ENCODE measurements at places on chromosomes 3 and 15. TPM values are rescaled to one million over a fixed set of nuclear protein-coding genes. Genes with fewer than 3 reads are reported as not detected.

The CAPN3 gene
- 37.0 TPM for total RNA-seq

DNA sequence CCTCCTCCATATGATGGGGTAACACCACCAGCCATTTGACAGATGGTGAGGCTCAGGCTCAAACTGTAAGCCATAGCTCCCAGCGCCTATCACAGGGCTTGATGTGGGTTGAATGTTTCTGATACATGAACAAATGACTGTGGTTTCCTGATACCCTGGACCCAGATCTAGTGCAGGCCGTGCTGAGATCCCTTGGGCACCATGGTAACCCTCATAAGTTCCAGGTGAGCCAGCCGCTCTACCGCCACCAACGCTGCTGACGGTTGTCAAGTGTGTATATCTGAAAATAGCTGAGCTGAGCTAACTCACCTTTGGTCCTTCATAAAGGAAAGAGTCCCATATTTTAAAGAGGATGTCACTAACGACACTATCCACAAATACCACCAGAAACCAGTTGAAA, 74.5 kb downstream of the TBC1D2B start:
- DNase-seq = no peak

The SCN11A gene
- not detected for total RNA-seq

GRCh38 chr15:97200161-97200560, 760.3 kb upstream of the ARRDC4 start:
- no peak for DNase-seq

GRCh38 chr15:52337198-52337853, 41.7 kb upstream of the MYO5C start:
- no peak for DNase-seq

DNA sequence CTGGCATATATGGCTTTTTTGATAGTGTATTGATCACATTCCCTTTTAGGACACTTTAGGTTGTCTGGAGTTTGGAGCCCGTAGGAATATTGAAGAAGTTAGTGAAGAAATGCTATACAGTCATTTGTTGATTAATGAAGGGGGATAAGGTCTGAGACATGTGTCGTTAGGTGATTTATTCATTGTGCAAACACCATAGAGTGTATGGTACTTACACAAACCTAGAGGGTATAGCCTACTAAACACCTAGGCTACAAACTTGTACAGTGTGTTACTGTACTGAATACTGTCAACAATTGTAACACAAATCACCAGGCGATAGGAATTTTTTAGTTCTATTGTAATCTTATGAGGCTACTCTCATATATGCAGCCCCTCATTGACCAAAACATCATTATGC, 3.3 kb downstream of the TPM1 start:
- no peak for DNase-seq

DNA sequence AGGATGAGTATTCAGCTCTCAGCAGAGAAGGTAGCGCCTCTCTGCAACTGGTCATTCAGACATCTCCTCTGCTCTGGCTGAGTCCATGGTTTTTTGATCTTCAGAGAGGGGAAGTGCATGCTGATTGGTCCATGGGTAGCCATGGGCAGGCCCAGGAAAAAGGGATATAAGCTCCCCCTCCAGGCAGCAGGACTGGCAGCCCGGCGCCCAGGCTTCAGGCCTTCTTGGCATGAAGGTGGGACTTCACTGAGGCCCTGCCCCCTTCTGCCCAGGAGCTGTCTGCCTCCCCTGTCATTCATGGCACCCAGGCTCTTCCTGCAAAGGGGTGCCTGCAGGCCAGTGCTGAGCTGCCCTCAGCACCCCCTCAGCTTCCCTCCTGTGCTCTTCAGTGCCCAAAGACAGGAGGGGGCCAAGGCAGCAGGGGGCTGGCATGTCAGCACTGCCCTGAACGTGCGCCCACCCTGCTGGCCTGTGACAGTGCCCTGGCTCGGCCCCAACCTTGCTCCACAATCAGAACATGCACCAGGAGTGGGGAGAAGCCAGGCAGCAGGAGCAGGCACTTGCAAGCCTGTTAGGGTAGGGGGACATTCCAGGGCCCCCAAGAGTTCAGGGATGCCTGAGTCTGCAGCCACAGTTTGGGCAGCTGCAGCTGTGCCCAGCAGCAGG, 13.8 kb upstream of the NR1I2 start:
- DNase-seq = no peak

DNA sequence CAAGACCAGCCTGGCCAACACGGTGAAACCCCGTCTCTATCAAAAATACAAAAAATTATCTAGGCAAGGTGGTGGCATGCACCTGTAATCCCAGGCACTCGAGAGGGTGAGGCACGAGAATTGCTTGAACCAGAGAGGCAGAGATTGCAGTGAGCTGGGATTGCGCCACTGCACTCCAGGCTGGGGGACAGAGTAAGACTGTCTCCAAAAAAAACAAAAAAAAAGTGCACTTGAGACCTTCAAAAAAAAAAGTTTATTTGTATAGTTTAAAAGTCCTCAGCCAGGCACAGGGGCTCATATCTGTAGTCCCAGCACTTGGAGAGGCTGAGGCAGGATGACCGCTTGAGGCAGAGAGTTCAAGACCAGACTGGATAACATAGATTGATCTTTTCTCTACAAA, 2.1 kb downstream of the PBRM1 start:
- no peak for DNase-seq

DNA sequence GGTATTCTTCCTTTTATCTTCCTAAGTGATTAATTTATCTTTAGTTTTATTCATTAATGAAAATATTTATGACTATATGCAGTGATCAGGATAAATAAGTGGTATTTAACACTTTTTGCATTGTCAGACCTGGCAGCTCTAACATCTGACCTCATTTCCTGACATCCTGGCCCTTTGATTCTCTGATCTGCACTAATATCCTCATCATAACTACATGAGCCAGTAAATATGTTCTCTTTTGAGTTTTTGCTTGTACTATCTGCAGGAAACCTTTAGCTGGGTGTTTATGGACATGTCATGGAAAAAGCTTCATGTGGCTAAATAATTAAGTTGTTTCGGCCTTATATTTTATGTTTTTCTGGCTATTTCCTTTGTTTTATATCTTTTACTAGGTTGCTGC, 10.5 kb downstream of the NKTR start:
- no peak for DNase-seq

DNA sequence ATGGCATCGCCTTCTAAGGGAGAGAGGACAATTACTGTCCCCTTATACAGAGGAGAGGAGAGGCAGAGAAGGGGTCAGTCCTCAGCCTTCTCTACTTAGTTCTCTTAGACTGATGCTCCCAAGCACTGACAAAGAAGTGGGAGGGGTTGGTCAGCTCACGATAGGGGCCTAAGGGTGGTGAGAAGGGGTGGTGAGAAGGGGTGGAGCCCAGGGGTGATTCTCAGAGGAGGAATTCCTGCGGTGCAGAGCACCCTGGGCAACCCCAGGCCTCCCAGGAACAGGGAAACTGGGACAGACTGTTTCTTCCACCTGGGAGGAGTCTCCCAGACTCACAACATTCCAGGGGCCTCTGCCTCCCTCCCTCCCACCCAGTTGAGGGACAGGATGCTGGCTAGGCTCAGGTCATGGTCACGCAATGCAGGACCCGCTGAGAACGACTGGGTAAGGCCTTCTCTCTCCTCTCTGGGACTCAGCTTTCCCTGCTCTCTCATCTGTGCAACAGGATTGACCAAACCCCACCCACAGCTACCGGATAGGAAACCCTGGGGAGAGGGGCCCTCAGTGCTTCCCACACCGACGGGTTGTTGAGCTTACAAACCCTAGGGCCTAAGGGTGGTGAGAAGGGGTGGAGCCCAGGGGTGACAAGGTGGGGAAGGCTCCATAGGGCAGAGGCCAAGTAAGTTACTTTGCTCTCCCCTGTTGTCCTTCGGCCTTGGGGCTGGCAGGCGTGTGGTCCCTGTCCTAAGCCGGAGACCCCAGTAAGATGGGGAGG, 1.5 kb downstream of the TPRA1 start:
- DNase-seq = no peak

DNA sequence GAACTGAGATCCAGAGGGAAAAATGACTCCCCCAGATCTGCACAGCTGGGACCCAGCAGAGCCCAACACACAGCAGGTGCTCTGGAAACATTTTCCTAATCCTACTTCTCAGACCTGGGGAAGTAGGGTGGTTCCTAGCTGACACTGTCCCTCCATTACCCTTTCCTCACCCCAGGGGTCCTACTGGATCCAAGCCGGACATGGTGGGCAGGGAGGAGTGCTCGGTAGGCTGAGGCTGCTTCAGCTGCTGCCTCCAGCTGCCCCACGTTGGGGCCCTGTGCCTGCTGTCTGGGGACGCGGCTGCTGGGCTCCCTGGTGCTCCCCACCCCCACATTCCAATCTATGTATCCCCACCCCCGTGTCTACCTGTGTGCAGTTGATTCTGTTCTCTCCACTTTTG, 29.8 kb upstream of the SLC6A6 start:
- DNase-seq = no peak

DNA sequence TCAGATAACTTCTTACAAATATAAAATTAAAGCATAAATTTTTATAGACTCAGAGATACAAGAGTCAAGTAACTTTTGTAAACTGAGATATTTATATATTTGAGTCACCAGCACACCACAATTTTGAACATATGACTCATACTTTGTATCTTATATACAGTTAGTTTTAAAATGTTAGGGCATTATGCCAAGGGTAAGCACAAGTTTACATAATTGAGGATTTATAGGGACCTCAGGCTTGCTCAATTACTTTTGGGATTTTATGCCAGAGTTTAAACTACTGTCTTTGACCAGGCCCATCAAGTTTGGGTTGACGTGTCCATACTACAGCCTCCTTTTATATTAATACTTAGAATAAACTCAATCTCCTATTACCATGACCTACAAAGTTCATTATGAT, 7.4 kb upstream of the FGF7 start:
- no peak for DNase-seq

The CADM2 gene
- total RNA-seq = 1.8 TPM

GRCh38 chr3:151034303-151034702, 51.2 kb upstream of the MED12L start:
- no peak for DNase-seq

- DNase-seq = no peak
Observed at GRCh38 chr3:101084404-101084803, 91.2 kb upstream of the ABI3BP start.

The TNFAIP8L3 gene
- total RNA-seq = 42.0 TPM

- DNase-seq = no peak
Observed at GRCh38 chr15:23422946-23423708, 23.9 kb downstream of the GOLGA6L2 start.

The CGNL1 gene
- 33.5 TPM for total RNA-seq

- DNase-seq = no peak
Observed at GRCh38 chr3:190175490-190175889, 54.8 kb upstream of the P3H2 start.

DNA sequence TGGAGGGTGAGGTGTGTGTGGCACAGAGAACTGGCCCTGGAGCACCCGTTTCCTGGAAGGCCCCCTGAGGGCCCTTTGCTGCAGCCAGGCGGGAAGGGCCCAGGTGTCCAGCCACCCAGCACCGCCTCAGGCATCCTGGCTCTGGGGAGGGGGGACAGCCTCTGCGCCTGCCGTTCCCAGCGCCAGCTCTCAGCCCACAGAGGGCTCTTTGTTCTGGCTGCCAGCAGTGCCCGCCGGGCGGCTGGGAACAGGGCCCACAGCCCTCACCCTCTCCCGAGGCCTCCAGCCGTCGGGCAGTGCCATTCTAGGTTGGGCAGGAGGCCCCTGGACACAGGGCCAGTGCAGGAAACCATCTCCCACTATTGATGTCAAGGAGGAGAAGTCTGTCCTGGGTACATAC, 8.3 kb downstream of the SLC38A3 start:
- DNase-seq = no peak

GRCh38 chr3:44228900-44229299, 12.8 kb upstream of the TOPAZ1 start:
- no peak for DNase-seq

The AGBL1 gene
- not detected for total RNA-seq

- no peak for DNase-seq
Observed at GRCh38 chr3:197151580-197151979, 122.0 kb upstream of the MELTF start.

The CXCR6 gene
- total RNA-seq = 2.2 TPM

- no peak for DNase-seq
Observed at GRCh38 chr15:83322061-83322460, 37.6 kb upstream of the BNC1 start.

DNA sequence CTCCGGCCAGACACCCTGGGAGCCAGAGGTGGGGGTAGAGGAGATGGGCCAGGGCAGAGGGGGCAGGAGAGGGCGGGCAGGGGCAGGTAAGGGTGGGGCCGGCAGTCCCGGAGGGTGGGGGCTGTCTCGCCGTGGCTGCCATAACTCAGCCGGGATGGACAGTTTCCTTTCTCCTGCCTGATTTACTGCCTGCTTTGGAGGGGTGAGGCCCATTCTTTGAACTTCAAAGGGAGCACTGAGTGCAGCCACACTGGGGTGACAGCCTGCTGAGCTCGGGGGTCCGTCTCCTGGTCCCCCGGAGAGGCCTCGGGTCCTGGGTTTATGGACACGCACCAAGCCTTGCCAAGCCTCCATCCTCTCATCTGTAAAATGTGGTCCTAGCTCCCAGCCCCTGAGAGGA, 135.4 kb downstream of the FBLN2 start:
- no peak for DNase-seq

The TMEM44 gene
- 11.5 TPM for total RNA-seq

DNA sequence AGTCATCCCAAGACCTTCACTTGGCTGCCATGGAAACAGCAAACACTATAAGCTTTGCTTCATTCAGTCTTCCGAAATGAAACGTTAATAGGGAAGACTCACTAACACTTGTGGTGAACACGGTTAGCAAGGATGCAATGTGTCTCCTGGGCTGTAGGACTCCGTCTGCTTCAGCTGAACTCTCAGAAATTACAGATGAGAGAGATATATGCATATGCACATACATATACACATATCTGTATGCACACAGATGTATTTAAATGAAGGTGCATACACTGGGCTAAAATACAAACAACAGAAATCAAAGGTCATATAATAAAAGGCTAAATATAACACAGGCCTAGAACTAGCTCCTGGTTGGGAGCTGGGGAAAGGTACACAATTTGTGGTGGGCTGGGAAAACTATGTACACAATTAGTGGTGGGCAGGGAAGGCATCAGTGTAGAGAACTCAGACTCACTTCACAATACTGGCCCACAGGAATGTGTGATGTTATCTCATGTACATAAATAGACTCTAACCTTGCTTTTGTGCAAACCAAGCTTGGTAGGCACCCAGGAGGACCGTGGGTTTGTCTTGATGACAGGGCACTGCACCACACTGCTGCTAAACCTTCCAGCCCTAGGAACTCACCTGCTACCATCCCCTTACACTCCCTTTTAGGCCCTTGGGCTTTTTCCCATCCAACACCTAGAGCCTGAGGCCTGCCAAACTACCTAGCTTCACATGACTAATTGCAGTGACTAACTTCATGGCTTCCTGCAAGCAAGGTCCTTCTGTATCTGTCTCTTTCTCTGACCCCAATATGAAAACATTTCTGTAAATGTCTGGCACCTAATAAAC, 873.1 kb downstream of the NSUN3 start:
- no peak for DNase-seq

DNA sequence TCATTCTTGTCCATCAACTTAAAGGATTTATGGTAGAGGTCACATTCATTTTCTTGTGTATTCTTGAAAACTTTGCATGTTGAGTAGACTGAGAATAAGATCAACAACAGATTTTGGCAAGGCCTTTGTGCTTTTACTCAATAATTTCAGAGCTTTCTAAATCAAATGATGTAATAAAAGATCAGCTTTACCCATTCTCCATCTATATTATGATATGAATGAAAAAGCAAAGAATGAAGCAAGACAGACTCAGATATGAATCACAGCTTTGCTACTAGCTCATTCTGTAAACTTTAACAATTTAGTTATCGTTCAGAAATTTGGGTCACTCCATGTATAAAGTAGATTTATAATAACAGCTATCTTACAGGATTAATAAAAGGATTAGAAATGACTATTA, 275.8 kb upstream of the ARL6 start:
- DNase-seq = no peak
